ENCODE measurements at places on chromosomes 11 and 22. TPM values are rescaled to one million over a fixed set of nuclear protein-coding genes. Genes with fewer than 3 reads are reported as not detected.

Gene KRTAP5-7
- total RNA-seq, result not detected

Gene MPEG1
- not detected for total RNA-seq

Gene BEST1
- total RNA-seq, result 2.4 TPM

Gene ISX
- not detected for total RNA-seq

Gene OR56A1
- total RNA-seq, result not detected

Gene CCDC81
- total RNA-seq, result 0.34 TPM

Data from nasal cavity respiratory epithelium epithelial cell of viscerocranial mucosa (primary cell).